ENCODE measurements at places on chromosomes 13 and 19.

DNA sequence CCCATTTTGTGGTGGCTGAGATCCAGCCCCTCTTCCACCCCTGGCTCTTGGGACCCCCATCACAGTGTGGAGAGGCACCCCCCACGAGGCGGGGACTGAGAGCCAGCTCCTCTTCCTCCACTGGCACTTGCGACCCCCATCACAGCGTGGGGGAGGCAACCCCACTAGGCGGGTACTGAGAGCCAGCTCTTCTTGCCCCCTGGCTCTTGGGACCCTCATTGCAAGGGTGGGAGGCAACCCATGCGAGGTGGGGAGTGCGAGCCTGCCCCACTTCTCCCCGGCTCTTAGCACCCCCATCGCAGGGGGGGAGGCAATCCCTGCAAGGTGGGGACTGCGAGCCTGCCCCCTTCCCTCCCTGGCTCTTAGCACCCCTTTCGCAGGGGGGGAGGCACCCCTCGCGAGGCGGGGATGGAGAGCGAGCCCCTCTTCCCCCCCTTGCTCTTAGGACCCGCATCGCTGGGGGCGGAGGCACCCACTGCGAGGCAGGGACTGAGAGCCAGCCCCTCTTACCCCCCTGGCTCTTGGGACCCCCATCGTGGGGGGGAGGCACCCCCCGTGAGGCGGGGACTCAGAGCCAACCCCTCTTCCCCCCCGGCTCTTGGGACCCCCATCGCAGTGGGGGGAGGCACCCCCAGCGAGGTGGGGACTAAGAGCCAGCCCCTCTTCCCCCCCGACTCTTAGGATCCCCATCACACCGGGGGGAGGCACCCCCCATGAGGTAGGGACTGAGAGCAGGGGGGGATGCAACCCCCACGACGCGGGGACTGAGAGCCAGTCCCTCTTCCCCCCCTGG is 364.6 kb upstream of the SPRY2 start:
- DNase-seq = no peak

DNA sequence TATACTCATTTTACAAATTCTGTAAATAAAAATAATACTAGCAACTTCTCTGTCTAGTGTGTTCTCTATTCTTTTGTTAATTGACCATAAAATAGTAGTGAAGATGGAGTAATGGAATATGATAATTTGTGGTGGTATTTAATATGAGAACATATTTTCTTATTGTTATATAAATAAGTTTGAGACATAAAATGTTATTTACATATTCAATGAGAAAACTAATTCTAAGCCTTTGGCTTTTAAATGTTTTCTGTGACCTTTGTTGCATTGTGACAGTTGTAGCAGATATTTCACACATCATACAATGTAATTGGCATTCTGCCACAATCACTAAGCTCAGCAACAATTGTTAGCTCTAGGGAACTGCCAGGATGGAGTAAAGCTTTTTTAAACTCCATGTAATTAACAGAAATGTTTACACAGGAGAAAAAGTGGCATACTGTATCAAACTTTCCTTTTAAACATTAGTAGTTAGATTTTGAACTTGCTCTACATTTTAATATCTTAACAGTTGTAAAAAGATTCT is 562.1 kb upstream of the PCDH9 start:
- no peak for DNase-seq

GRCh38 chr19:34816708-34817107 is 43.7 kb upstream of the ZNF599 start:
- no peak for DNase-seq

GRCh38 chr19:6738787-6739389 is 592 bp upstream of the TRIP10 start:
- DNase-seq = peak; percentile 30

- DNase-seq = no peak
These were observed 16.9 kb downstream of the DPY19L3 start for GRCh38 chr19:32422435-32422834.

DNA sequence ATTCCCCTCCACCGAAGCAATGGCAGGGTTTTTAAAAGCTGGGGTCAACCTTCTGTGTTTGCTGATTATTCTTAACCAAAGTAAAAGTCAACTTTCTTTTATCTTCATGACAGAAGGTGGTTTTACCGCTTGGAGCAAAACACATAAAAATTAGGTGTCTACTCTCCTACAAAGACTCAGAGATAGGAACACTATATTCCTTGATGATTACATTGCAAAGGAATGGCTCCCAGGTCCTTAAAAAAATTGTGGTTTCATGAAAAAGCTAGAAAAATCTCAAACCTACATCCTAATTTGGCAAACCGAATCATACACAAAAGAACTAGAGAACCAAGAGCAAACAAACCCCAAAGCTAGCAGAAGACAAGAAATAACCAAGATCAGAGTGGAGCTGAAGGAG is 760.4 kb upstream of the PCDH20 start:
- no peak for DNase-seq

GRCh38 chr13:94325650-94326049 is 153.8 kb downstream of the DCT start:
- no peak for DNase-seq

DNA sequence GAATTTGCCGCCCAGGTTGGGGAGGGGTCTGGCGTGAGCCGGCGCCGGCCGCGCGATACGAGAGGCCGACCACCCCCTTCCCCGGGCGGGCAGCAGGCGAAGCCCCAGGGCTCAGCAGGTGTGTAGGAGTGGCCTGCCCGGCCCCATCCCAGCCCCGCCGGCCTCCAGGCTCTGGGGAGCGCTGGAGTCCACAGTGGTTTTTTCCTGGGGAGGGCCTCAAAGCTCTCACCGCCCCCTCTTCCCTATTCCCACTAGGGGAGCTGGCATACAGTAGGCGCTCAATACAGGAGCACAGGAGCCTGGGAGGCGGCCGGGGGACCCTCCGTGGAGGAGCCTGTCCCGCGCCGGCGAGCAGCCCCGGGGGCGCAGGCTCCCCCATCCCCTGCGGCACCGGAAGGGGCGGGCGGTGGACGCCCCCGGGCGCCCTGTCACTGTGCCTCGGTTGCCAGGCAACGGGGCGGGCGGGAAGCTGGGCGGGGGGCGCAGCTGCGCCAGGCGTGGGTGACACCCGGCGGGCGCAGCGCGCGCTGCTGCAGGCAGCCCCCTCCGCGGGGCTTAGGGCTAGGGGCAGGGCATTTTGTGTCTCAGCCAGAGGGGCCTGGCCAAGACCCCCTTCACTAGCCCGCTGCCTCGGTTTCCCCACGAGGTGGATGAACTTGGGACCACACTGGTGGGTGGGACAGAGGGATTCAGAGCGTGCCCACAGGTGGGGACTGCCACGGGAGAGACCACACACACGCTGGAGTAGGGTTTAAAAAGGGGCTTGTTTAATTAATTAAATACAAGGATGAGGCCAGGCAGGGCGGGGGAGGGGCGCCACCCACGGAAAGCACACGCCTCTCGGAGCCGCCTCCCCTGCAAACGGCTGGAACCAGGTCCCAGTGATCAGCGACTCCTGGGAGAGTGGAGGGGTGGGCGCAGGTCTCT is 3.6 kb upstream of the REXO1 start:
- no peak for DNase-seq

DNA sequence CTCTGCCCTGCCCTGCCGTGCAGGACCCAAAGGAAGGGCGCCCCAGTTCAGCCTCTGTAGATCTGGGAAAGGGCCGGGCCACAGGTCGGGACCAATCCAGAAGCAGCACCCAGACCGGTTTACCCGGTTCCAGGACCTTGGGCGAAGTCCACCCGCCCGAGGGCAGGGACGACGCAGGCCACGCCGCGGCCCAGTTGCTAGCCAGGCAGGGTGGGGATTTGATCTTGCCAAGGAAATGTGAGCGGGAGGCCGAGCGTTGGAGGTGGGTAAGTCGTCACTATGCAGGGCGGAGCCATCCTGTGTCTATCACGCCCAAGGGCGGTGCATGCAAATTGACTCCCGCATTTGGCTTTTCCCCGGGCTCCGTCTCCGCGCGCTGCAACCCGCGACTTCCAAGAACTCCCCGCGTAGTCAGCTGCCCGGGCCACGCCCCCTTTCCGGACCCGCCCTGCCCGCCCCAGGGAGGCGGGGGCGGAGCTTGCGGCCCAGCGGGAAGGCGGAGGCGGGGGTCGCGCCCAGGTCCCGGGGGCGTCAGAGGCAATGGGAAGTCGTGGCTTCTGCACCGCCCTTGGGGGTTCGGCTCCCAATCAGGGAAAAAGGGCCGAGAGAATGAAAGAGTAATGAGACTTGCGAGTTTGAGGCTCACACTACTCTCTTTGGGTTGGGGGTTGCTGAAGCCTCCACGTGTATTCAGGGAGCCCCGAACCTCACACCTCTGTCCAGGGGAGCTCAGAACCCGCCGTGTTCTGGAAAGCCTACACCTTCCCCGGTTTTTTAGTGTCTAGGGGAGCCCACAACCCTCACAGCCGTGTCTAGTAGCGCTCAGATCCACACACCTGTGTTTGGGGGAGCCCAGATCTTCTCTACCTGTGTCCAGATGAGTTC is 12.8 kb downstream of the IER2 start:
- DNase-seq = peak; percentile 94

DNA sequence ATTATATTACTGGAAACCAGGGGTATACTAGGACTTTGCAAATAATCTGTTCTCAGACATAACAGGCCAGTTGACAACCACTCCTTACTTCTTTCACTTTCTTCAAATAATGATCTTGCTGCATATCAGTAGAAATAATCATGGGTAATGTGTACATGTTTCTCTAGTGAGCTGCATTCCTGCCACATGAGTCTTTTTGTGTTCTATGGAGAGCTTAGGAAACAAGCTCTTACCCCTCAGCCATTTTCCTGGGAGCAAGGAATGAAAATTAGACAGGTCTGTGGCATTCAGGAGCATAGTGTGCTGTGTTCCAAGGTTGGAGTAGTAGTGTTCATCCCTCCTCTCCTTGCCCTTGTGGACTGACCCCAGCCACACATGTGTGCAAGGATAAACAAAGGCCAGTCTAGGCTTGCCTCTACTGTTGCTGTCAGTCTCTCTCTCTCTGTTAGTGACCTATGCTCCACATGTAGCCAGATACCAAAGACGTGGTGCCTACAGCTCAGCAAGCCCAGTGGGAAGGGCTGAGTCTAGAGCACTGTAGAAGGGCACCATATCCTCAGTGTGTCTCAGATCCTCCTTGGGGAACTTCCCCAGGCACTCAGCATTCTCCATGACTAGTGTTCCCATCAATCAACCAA is 11.5 kb upstream of the OXGR1 start:
- DNase-seq = no peak

- no peak for DNase-seq
These were observed 15.1 kb downstream of the CCDC97 start for GRCh38 chr19:41324921-41325639.

- DNase-seq = no peak
These were observed 1.3 kb upstream of the PTBP1 start for GRCh38 chr19:795691-796581.

GRCh38 chr13:112902101-112902651 is 66.8 kb upstream of the MCF2L start:
- DNase-seq = no peak

GRCh38 chr13:46289260-46289955 is 77.7 kb downstream of the LRRC63 start:
- no peak for DNase-seq

- DNase-seq = no peak
These were observed 12.7 kb downstream of the FARP1 start for GRCh38 chr13:98155475-98156109.

DNA sequence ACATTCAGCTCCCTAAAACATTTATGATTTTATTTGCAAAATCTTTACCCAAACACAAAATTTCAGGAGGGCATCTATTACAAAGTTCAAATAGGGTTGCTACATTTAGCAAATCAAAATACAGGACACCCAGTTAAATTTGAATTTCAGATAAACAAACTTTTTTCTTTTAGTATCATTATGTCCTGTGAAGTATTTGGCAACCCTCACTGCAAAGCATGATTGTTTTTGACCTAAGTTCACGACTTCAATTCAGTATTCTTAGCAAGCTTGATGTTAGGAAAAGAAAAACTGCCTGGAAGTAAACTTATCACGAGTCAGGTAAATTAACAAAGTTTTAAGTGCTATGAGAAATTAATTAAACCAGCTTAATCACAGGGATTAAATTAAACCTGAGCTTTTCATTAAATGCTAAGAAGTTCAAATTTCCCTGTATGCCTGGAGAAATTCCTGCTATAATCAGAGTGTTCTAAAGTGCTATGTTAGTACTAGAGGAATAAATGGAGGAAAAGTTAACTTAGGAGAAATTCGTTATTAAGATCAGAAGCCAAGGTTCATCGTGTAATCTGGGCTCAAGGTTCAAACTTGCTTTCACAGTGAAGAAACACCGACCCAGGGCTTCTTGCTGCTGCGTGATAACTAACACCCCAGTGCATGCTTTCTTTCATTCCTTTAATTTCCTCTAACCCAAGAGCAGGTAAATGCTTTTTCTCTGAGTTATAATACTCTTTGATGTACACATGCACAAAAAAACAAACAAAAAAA is 298.1 kb downstream of the FOXO1 start:
- no peak for DNase-seq

DNA sequence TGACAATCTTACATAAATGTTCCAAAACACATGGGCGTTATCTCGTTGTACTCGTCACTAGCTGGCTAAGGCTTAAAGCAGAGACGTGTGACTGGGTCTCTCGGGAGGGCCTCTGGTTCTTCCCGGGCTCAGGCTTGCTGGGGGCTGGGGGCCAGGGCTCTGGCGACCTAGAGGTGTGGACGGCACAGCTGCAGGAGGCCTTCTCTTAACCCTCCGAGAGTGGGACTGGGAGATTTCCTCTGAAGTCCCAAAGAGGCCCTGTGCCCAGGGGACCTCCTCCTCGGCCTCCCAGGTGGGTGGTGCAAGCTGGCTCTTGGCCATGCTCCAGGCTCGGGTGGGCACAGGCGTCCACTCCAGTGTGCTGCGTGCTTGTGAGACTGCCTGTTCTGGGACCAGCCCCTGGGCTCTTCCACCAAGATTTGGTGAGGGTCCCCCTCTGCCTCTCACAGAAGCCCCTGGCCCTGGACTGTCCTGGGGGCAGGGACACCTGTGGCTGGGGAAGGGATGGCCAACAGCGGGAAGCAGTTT is 2.2 kb downstream of the CAPS start:
- no peak for DNase-seq

DNA sequence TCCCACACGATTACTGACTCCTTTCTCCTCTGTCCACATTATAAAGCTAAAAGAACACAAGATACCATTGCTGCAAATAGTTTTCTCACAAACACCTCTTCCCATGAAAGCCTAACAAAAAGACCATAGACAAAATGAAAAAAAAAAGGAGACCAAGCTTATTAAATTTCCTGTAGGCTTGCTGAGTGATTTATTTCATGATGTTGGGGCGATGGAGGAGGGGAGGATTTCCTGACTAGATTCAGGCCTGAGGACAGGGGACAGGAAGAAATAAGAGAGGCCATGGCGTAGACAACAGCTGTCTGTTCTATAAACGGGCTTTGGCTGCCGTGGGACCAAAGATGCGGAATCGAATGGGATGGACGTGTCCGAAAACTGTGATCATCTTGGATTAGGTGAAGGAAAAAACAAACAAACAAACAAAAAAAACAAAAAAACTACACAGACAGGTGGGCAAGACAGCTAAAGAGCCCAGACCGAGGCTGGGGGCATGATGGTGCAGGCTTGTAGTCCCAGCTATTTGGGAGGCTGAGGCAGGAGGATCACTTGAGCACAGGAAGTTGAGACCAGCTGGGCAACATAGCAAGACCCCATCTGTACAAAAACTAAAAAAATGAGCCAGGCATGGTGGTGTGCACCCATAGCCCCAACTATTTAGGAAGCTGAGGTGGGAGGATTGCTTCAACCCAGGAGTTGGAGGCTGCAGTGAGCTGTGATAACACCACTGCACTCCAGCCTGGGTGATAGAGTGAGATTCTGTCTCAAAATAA is 5.3 kb downstream of the TMPRSS9 start:
- DNase-seq = no peak

Data from OCI-LY7 (cell line).